ENCODE measurements at places on chromosomes 7 and 10. TPM values are rescaled to one million over a fixed set of nuclear protein-coding genes. Genes with fewer than 3 reads are reported as not detected.

The FOXP2 gene
- total RNA-seq = 27.5 TPM

The TMEM140 gene
- total RNA-seq = 3.0 TPM

The LOXL4 gene
- 1.6 TPM for total RNA-seq

The FAM241B gene
- 5.1 TPM for total RNA-seq

The UPK3BL1 gene
- 21.7 TPM for total RNA-seq

The SPDYE11 gene
- total RNA-seq = 0.06 TPM

The CYP3A4 gene
- total RNA-seq = 0.11 TPM

The PLAU gene
- 5.3 TPM for total RNA-seq

The NKX2-3 gene
- total RNA-seq = not detected

The AQP1 gene
- 64.4 TPM for total RNA-seq

The ADD3 gene
- 438 TPM for total RNA-seq

The ACTR3C gene
- total RNA-seq = 5.6 TPM

The SFRP4 gene
- total RNA-seq = 78.4 TPM

Measured in spinal cord (tissue), 10 donors.